ENCODE measurements at places on chromosomes 13 and 19.

DNA sequence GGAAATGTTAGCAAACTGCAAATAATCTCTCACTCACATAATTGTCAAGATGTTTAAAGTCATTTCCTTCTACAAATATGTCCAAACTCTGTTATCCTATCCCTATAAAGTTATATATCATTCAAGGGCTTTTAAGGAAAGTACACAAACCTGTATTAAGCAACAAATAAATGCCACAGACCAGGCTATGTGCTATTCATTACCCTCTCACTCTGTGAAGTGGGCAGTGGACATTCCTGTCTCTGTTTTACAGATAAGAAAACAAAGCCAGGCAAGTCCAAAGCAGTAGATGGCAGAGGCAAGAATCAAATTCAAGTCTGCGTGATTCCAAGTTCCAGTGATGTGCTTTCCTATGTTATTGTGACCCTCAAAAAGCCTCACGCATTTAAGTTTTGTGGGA lies 140.6 kb downstream of the LHFPL6 start:
- H3K27ac ChIP-seq, result no peak overlapping the region
- H3K4me3 ChIP-seq, result no peak overlapping the region
- H3K27me3 ChIP-seq, result no peaks in the 10 kb centered on the region
- no peaks in the 10 kb centered on the region for H3K4me1 ChIP-seq
- DNase-seq, result no peak

DNA sequence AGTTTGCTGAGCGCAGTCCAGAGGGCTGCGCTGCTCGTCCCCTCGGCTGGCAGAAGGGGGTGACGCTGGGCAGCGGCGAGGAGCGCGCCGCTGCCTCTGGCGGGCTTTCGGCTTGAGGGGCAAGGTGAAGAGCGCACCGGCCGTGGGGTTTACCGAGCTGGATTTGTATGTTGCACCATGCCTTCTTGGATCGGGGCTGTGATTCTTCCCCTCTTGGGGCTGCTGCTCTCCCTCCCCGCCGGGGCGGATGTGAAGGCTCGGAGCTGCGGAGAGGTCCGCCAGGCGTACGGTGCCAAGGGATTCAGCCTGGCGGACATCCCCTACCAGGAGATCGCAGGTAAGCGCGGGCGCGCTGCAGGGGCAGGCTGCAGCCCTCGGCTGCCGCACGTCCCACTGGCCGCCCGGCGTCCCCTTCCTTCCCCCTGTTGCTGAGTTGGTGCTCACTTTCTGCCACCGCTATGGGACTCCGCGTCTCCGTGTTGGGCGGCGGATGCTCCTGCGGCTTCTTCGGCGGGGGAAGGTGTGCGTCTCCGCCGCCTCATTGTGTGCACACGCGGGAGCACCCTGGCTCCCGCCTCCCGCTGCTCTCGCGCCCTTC lies 772 bp downstream of the GPC6 start:
- H3K27ac ChIP-seq, result no peak overlapping the region
- H3K36me3 ChIP-seq, result no peaks in the 10 kb centered on the region
- H3K27me3 ChIP-seq, result peaks cover 36% of the 10 kb centered on the region
- H3K4me3 ChIP-seq, result no peak overlapping the region

DNA sequence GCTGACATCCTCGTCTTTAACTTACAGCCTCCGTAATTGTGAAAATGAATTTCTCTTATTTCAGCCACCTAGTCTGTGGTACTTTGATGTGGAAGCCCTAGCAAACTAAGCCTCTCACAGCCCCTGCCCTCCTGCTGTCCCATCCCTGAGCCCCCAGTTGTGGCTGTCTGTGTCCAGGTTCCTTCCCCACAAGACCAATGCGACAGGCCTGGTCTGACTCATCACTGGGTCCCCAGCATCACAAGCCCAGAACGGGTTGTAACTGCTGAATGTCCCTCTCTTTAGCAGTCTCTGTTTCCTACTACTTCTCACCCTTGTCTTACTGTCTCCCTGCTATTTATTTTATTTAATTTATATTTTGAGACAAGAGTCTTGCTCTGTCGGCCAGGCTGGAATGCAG lies 5.7 kb downstream of the POU2F2 start:
- H3K27ac ChIP-seq, result no peak overlapping the region
- no peaks in the 10 kb centered on the region for H3K27me3 ChIP-seq
- H3K4me1 ChIP-seq, result peaks cover 50% of the 10 kb centered on the region
- no peak for DNase-seq

GRCh38 chr19:36097036-36097435 lies 13.9 kb upstream of the OVOL3 start:
- H3K4me1 ChIP-seq, result peaks cover 2% of the 10 kb centered on the region
- H3K27me3 ChIP-seq, result no peaks in the 10 kb centered on the region
- no peak overlapping the region for H3K4me3 ChIP-seq
- no peak overlapping the region for H3K27ac ChIP-seq
- H3K36me3 ChIP-seq, result peaks cover 30% of the 10 kb centered on the region
- no peak for DNase-seq

DNA sequence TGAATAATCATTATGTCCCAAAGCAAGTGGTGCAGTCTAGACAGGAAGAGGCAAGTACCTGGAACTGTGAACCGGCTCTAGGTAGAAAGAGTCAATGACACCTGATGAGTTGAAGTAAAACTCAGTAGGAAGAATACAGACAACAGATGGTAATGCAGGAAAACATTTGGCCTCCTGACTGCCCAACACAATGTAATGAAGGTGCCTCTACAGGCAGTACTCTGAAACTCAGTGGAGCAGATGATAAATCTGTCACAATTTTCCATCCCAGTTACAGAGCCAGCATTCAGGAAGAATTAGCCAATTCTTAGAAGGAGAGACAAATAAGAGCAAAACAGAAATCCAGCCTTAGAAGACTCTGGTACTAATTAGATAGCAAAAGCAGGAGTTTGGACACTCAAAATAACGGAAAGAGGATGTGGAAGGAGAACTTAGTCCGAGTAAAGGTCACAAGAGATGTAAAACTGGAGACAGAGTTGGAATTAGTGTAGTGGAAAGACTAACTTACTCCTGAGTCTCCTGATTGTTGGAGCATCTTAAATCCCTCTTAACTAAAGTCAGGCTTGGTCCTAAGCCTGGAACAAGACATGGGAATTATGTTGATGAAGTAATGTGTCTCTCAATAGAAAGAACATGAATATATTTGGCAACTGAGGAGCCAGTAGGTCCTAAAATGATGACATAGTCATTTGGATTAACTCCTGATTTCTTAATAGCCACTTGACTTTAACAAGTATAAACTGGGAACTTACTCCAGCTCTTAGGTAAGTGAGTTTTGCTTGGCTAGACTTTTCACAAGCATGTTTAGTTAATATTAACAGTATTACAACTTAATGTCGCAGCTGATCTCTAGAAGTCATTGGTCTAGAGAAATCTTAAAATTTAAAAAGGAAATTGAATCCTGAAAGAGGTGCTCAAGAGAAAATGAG lies 457.3 kb upstream of the MIR17HG start:
- H3K4me1 ChIP-seq, result no peaks in the 10 kb centered on the region
- DNase-seq, result no peak

DNA sequence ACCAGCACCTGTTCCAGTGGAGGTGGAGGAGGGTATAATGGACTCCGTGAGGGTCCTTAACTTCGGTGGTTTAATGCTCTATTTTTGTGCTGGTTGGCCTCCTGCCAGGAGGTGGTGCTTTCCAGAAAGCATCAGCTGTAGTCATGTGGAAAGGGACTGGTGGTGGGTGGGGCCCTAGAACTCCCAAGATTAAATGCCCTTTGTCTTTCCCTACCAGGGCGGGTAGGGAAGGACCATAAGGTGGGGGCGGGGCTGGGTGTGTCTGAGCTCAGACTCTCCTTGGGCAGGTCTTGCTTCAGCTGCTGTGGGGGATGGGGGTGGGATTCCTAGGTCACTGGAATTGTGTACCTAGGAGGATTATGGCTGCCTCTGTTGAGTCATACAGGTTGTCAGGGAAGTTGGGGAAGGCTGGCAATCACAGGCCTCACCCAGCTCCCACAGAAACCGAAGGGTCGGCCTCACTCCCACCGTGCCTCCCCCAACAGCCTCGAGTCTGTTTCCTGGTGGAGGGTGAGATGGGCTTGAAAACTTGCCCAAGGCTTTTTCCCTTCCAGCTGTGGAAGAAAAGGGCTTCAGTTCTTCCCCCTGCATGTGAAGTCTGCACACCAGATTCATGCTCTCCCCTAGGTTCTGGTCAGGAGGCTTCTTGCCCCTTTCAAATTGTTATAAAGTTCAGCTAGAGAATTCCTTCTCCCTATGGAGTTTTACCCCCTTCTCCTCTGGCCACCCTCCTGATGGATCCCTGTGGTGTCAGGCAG lies 60.3 kb upstream of the CLDN10 start:
- DNase-seq, result no peak
- H3K27me3 ChIP-seq, result peaks cover 7% of the 10 kb centered on the region
- H3K4me3 ChIP-seq, result no peak overlapping the region
- no peaks in the 10 kb centered on the region for H3K4me1 ChIP-seq
- no peak overlapping the region for H3K27ac ChIP-seq

- no peak overlapping the region for H3K4me3 ChIP-seq
- H3K27me3 ChIP-seq, result peaks cover 9% of the 10 kb centered on the region
- no peak overlapping the region for H3K27ac ChIP-seq
- peaks cover 3% of the 10 kb centered on the region for H3K4me1 ChIP-seq
- H3K36me3 ChIP-seq, result no peaks in the 10 kb centered on the region
- DNase-seq, result no peak
Observed at GRCh38 chr13:26019881-26020870, 31.6 kb downstream of the SHISA2 start.

- no peak overlapping the region for H3K4me3 ChIP-seq
- H3K4me1 ChIP-seq, result peaks cover 2% of the 10 kb centered on the region
- H3K27me3 ChIP-seq, result no peaks in the 10 kb centered on the region
- no peak overlapping the region for H3K27ac ChIP-seq
- no peaks in the 10 kb centered on the region for H3K36me3 ChIP-seq
Observed at GRCh38 chr13:110244071-110244830, 62.7 kb downstream of the COL4A1 start.

- peaks cover 26% of the 10 kb centered on the region for H3K4me1 ChIP-seq
- no peak for DNase-seq
- peaks cover 16% of the 10 kb centered on the region for H3K36me3 ChIP-seq
- no peak overlapping the region for H3K27ac ChIP-seq
Observed at GRCh38 chr13:41127701-41128100, 4.9 kb downstream of the KBTBD6 start.

GRCh38 chr13:50011461-50011860 lies 3.8 kb upstream of the KCNRG start:
- no peak overlapping the region for H3K4me3 ChIP-seq
- no peak overlapping the region for H3K27ac ChIP-seq
- H3K36me3 ChIP-seq, result peaks cover 65% of the 10 kb centered on the region

- no peak overlapping the region for H3K4me3 ChIP-seq
- H3K27ac ChIP-seq, result no peak overlapping the region
- no peaks in the 10 kb centered on the region for H3K36me3 ChIP-seq
- H3K27me3 ChIP-seq, result peaks cover 5% of the 10 kb centered on the region
- H3K4me1 ChIP-seq, result no peaks in the 10 kb centered on the region
- DNase-seq, result no peak
Observed at GRCh38 chr19:43395561-43395960, 19.1 kb upstream of the TEX101 start.

GRCh38 chr13:19672990-19673389 lies 39.5 kb downstream of the MPHOSPH8 start:
- H3K27me3 ChIP-seq, result no peaks in the 10 kb centered on the region
- H3K36me3 ChIP-seq, result peaks cover 71% of the 10 kb centered on the region
- no peaks in the 10 kb centered on the region for H3K4me1 ChIP-seq
- H3K27ac ChIP-seq, result no peak overlapping the region

GRCh38 chr19:36719687-36720556 lies 32.5 kb downstream of the ZNF567 start:
- no peaks in the 10 kb centered on the region for H3K27me3 ChIP-seq
- H3K27ac ChIP-seq, result no peak overlapping the region
- no peak overlapping the region for H3K4me3 ChIP-seq
- no peak for DNase-seq

DNA sequence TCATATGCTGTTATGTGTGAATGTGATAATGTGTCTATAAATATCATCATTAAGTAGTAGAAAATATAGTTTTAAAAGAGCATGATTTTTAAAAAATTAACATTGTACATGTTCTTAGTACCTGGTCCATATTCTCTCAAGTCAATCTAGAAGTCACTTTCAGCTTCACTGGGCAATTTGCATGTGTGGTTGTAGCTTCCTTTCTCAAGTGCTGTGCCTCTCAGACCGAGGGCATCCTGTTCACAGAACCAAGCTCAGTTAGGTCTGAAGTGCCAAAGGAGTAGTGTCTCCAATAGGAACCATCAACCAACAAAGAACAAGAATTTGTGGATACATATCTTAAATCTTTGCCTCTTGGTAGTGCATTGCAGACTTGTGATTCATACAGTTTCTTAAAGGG lies 541.8 kb upstream of the SLC10A2 start:
- H3K4me1 ChIP-seq, result no peaks in the 10 kb centered on the region
- H3K36me3 ChIP-seq, result no peaks in the 10 kb centered on the region
- H3K27me3 ChIP-seq, result no peaks in the 10 kb centered on the region

GRCh38 chr13:114044486-114044885 lies 70.6 kb upstream of the C13orf46 start:
- H3K27ac ChIP-seq, result no peak overlapping the region
- no peaks in the 10 kb centered on the region for H3K27me3 ChIP-seq
- peaks cover 37% of the 10 kb centered on the region for H3K36me3 ChIP-seq
- no peak for DNase-seq

DNA sequence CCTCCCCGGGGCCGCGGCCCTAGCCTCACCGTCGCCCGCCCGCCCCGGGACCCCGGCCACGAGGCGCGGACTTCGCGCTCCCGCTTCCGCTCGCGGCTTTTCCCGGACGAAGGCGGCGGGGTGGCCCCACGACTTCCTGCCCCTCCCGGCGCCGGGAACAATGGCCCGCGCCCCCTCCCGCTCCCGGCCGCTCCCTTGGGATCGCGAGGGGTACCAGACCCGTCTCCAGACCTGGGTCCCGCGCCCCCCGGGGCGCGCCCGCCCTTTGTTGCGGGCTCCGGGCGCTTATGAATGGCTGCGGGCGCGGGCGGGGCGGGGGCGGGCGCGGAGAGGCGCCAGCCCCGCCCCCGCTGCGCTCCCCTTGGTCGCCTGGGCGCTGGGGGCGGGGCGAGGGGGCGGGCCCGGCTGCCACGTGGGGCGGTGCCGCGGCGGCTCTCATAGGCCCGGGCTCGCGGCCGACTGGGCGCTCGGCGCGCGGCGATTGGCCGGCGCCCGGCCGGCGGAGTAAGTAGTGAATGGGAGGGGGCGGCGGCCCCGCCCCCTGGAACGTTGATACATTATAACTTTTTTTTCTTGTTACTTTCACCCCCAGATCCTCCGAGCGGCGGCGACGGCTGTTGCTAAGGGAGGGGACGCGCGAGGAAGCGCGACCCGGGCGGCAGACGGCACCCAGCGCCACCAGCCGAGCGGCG lies 1.1 kb downstream of the MIDN start:
- H3K27ac ChIP-seq, result peak overlapping the region; percentile 84
- peak overlapping the region; percentile 75 for H3K4me3 ChIP-seq
- H3K36me3 ChIP-seq, result peaks cover 20% of the 10 kb centered on the region
- H3K4me1 ChIP-seq, result peaks cover 10% of the 10 kb centered on the region

DNA sequence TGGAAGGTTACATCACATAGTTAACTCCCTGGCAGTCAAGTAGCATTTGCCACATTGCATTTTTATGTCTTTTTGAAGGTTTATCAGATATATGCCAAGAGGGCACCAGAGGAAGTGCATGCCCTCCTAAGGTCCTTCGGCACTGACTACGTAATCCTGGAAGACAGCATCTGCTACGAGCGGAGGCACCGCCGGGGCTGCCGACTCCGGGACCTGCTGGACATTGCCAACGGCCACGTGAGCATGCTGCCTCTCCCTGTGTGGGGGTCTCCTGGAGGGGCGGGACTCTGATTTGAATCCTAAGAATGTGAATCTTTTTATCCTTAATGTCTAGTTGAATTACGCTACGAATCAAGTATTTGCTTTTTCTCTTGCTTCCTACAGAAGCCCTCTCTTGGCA lies 74.8 kb downstream of the DPY19L3 start:
- H3K36me3 ChIP-seq, result peaks cover 7% of the 10 kb centered on the region
- no peak overlapping the region for H3K4me3 ChIP-seq
- no peak overlapping the region for H3K27ac ChIP-seq
- H3K27me3 ChIP-seq, result no peaks in the 10 kb centered on the region
- no peak for DNase-seq
